ENCODE measurements at places on chromosomes 2 and 18.

DNA sequence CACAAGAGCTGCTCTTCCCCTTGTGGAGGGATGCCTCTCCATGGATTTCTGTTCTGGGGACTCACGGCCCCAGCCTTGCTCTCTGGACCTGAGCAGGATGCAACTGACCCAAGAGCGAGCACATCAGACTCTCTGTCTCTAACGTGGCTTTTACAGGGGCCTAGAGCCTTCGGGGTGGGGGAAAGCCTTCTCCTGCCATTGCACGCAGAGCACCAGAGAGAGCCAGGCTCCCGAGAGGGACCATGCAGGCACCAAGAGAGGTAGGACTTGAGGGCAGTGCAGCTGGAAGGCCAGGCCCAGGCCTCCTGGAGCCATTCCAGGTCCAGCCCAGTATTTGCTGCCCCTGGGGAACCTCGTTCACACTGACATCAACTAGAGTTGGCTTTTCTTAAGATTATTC is 475.6 kb upstream of the MYT1L start:
- DNase-seq: no peak

- no peak for DNase-seq
Observed at GRCh38 chr18:48698707-48699106, 159.9 kb downstream of the CTIF start.

- DNase-seq: no peak
Observed at GRCh38 chr2:141929331-141930252, 201.2 kb downstream of the LRP1B start.

DNA sequence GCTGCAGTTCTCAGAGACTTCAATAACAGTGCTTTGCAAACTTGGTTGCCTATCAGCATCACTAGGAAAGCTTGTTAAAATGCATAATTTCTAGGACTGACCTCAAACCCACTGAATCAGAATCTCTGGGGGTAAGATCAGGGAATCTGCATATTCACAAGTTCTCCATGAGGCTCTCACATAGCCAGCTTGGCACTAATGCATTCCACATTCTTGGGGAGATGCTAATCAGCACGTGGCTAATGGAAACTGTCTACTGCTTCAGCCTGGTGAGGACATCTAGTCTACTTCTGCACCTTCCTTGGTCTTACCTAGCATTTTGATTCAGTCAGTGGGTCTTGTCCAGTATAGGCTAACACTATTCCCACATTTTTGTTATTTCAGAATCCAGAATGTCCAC is 56.3 kb downstream of the RBKS start:
- DNase-seq: no peak

DNA sequence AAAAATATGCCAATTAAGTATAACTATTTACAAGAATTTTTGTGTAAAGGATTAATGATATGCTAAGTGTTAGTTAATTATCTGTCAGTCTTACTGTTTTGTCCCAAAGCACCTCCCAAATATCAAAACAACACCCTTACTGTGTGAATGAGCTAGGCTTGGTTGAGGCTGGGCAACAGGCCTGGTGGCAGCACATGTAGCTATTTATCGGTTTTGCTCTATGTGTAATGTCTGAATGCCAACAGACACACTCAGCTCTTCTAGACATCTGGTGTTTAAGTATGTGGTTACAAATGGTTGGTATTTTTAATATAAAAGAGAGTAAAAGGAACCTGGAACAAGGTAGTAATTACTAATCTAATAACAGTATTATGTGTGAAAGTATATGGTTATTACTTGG is 175.3 kb downstream of the RAB3GAP1 start:
- no peak for DNase-seq

DNA sequence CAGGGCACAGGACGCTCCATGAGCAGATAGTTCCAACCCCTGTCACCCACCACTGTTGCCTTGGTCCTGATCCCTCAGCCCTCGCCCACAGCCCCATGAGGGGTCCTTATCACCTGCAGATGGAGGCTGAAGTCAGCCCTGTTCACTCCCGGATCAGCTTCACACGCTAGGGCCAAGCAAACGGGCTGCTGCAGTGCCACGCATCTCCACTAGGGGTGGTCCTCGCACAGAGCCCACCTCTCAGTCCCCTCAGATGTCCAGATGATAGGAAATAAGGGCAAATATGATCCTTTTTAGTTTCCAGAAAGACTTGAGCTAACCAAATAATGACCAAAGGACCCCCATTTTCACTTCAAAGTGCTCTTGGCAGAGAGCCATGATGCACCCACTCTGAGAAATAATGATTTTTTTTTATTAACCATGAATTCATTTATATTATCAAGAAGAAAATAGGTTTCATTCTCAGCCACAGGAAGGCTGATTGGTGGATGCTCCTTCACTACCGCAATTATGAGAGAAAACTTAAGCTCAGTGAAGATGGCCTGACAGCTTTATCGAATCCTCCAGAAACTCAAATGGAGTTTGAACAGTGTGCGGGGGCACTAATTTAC is 71.9 kb upstream of the KLHL29 start:
- DNase-seq: no peak

DNA sequence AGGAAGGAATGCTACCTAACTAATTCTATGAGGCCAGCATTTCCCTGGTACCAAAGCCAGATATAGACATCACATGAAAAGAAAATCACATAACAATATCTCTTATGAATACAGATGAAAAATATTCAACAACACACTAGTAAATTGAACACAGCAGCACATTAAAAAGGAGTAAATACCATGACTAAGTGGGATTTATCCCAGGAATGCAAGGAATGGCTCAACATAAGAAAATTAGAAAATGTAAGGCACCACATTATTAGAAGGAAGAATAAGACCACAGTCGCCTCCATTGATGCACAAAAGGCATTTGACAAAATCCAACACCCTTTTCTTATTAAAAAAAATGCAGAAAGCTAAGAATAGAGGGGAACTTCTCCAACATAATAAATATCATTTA is 133.9 kb downstream of the TTC32 start:
- no peak for DNase-seq

GRCh38 chr2:51420511-51420910 is 388.6 kb upstream of the NRXN1 start:
- no peak for DNase-seq

GRCh38 chr2:31384771-31385276 is 29.7 kb downstream of the XDH start:
- DNase-seq: no peak

- no peak for DNase-seq
Observed at GRCh38 chr2:233301811-233302210, 5.8 kb upstream of the SAG start.

DNA sequence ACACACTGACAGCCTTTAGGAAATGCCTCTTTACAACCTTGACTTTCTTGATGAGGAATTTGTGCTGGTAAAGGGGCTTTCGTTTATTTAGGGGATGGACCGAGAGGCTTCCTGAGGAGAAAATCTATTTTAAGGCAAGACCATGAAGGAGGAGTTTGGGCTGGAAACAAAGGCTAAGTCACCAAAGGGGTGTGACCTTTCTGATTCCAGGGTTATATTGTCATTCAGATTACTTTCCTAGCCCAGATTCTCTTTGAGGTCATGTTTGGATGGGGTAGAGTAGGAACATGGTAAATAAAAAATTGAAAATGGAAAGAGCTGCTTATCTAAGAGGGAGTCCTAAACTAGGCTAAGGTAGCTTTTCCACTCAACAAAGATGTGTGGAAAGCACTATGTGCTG is 77.1 kb upstream of the UGP2 start:
- no peak for DNase-seq

DNA sequence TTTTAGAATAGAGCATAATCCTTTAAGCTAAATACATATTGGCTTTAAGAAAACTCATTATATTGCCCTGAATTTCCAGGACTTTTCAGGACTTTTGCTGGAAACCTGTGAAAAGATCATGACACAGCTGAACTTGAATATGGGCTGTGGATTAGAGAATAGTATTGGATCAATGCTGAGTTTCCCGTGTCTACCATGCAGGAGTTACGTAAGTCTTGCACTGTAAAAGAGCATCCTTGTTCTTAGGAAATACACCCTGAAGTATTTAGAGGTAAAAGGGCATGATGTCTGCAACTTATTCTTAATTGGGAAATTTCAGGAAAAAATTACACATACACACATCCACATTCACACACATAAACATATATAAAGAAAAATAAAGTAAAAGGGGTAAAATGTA is 82.1 kb downstream of the ZFP36L2 start:
- no peak for DNase-seq

GRCh38 chr2:205570648-205571047 is 111.7 kb upstream of the NRP2 start:
- no peak for DNase-seq

DNA sequence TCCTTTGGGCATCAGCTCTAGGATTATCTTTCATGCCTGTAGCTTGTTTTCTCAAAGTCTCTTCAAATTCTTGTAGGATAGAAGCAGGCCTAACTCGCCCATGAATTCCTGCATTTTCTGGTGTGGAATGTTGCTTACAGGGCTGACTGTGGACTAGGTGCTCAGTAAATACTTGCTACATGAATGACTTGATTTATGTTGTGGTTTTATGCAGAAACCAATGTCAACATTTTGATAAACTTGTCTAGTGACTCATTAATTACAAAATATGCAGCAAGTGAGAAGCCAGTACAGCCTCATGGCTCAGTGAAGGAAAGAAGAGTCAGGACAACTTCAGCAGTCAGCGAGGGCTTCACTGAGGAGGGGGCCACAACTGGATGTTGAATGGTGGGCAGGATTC is 110.6 kb upstream of the SIX2 start:
- DNase-seq: no peak

DNA sequence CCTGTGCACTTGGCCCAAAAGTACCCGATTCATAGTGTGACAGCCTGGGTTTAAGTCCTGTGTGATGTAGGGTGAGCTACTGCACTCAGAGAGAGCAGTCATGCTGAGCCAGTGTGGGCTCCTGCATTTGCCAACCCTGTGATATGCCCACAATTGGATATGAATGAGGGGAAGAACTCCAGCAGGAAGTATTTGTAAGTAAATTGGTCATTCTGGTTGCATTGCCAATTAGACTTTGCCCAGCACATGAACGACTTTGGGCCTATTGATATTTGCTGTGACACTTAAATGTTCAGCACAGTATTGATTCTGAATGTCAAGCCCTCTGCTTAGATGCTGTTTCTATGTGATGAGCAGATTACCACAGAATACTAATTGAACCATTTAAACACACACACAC is 570.9 kb downstream of the PIK3C3 start:
- no peak for DNase-seq

GRCh38 chr2:232667989-232668583 is 29.0 kb upstream of the GIGYF2 start:
- DNase-seq: no peak

DNA sequence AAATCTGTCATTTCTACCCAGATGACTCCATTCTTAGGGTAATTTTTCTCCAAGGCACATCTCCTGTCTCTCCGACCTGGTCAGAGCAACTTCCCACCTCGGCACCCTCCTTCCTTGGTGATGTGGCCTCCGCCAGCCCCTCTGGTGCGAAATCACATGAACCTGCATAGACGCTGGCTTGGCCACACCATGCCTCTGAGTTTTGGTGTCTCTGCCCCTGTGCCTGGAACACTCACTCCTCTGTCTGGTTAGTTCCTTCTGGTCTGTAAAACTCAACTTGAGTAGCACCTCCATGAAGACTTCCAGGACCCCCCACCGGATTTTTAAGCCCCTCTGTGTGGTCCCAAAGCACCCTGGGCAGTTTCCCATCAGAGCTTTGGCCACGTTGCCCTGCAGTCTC is 83.2 kb upstream of the OTOS start:
- DNase-seq: no peak

DNA sequence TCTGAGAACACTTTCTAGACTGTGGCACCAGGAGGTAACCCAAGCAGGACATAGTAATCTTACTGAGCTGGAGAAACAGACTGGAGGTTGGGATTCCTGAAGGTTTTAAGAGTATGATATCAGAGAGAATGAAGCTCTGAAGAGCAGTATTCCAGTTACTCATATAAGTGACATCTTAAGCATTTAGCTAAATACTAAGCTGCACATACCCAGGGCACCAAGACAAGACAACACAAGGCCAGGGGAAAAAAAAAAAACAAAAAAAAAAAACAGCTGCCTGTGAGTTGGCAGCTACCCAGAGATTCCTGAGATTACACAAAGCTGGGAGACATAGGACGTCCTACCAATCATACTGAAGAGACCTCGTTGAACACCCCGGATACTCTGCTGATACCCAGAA is 175.8 kb downstream of the SRBD1 start:
- no peak for DNase-seq

- no peak for DNase-seq
Observed at GRCh38 chr2:196449083-196449482, 190.4 kb upstream of the CCDC150 start.

- no peak for DNase-seq
Observed at GRCh38 chr2:33223856-33224255, 252.6 kb upstream of the RASGRP3 start.

DNA sequence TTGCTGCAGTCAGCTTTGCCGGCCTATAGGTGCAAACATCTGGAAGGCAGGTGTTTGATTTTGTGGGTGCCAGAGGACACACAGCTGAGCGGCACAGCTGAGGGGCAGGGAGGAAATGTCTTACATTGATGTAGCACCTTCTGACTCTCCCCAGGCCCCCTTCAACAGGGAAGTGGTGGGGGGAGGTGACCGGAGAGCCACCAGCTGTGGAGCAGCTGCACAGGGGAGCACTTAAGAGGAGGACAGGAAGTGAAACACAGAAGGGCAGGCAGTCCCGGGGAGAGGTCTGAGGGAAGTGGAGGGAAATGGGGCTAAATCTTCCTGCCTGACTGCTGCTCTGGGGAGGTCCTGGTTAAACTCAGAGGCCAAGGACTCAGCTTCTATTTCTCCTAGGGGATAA is 409.1 kb downstream of the TNS1 start:
- no peak for DNase-seq

GRCh38 chr2:218028189-218028495 is 25.3 kb upstream of the TNS1 start:
- no peak for DNase-seq
